ENCODE measurements at places on chromosomes 7 and 10.

GRCh38 chr7:52992479-52993162, 42.8 kb upstream of the POM121L12 start:
- DNase-seq: no peak

DNA sequence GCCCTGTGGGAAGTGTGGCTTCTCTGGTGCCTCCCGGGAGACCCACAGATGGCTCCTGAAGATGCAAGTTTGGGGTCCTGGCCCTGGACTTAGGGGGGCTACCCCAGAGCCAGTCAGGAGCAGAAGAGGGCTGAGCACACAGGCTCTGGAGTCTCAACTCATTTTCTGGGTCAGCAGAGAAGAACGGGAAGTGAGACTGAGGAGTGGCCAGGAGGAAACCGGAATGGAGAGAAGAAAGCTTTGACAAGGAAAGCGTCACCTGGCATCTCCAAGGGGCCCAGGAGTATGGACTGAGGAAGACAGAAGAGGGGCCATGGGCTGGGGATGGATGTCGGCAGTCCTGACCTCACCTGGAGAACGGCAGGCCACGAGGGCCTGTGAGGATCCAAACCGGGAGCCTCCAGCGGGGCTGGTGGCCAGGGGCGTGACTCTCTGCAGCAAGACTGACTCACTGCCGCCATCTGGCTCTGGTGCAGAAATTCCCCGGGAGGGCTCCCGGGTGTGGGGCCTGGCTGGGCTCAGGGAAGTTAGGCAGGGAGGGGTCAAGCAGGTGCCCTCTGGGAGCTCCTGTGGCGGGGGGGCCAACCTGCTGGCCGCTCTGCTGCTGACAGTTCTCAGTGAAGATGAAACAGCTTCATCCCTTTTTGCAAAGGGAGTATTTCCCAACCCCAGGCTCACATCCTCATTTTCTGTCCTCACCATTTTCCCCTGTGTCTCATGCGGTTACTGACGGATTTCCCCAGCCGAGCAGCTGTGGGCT, 23.6 kb downstream of the DAGLB start:
- no peak for DNase-seq

- no peak for DNase-seq
Measured at GRCh38 chr10:51894771-51895578, 195.6 kb upstream of the CSTF2T start.

- no peak for DNase-seq
Measured at GRCh38 chr7:132228240-132228639, 348.0 kb downstream of the PLXNA4 start.

GRCh38 chr10:102229810-102230263, 3.7 kb downstream of the ELOVL3 start:
- peak; percentile 88 for DNase-seq

Data from activated T-cell treated with anti-CD3 and anti-CD28 coated beads, Interleukin-2, amount 50 U/mL, for 1 hour (primary cell).